ENCODE measurements at places on chromosomes 5 and 9.

DNA sequence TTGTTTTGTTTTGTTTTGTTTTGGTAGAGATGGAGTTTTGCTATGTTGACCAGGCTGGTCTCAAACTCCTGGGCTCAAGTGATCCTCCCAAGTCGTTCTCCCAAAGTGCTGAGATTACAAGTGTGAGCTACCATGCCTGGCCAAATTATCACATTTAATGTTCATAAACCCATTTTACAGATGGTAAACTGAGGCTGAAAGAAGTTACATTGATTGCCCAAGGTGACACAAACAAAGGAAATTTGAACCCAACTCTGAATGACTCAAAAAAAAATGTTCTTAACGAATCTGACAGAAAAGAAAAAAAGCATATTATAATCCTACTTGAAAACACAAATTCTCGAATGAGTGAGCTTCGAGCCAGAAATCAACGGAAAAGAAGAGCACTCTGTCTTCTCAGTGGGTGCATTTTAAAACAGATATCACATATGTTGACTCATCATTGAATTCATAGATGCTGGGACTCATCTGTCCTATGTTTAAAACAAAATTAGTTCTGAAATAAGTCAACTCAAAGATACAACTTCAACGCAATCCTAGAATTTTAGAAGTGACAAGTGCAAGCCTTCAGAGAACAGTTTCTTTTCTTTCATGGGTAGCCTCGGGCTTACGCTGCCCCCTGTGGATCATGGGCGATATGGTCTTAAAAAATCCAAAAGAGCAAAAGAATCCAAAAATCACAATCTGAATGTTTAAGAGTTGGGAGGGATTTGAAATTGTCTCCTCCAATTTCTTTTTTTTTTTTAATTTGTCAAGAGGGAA, 28.4 kb downstream of the TIMD4 start:
- no peak for DNase-seq

DNA sequence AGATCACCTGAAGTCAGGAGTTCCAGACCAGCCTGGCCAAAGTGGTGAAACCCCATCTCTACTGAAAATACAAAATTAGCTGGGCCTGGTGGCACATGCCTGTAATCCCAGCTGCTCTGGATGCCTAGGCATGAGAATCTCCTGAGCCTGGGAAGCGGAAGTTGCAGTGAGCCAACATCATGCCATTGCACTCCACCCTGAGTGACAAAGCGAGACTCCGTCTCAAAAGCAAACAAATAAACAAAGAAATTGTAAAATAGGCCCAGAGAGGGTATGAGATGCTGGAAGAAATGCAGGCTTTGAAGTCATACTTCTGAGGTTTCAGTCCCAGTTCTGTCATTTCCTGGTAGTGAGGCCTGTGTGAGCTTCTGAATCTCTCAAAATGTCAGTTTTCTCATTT, 5.3 kb upstream of the ARHGEF37 start:
- no peak for DNase-seq

DNA sequence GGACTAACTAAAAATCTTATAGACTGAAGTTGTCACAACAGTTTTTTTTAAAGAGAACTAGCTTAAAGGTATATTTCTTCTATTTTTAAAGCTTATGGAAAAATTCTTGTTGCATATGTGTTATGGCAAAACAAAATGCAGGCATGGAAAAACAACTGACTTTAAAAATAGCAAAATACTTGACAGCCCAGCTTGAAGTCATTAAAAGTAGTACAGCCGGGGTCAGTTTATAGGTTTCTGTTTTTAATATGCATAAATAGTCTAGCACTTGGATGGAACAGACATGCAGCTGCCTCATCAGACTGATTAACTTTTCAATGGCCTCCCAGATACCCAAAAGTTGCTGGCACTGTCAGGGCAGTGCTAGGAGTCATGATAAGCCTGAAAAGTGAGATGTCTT, 22.3 kb upstream of the ARL15 start:
- DNase-seq, result no peak

GRCh38 chr9:16001856-16002255, 449.0 kb downstream of the CCDC171 start:
- DNase-seq, result no peak

- no peak for DNase-seq
Observed at GRCh38 chr5:154690488-154690887, 64.7 kb upstream of the LARP1 start.

DNA sequence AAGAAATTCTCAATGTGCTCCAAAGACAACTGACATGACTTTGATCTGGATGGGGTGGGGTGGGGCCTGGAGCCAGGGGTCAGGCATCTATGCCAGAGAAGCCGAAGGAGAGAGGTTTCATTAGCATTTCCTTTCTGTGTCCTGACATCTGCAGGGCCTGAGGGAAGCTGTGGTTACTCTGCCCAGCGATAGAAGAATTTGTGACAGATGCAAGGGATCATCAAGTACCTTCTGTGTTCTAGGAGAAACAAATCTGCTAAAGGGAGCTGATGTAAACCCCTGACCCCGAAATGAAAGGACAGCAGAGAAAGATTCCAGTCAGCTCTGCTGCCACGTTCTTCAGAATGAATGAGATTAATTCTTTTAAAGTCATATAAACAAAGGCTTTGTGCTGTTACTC, 335.7 kb downstream of the PRELID2 start:
- no peak for DNase-seq

DNA sequence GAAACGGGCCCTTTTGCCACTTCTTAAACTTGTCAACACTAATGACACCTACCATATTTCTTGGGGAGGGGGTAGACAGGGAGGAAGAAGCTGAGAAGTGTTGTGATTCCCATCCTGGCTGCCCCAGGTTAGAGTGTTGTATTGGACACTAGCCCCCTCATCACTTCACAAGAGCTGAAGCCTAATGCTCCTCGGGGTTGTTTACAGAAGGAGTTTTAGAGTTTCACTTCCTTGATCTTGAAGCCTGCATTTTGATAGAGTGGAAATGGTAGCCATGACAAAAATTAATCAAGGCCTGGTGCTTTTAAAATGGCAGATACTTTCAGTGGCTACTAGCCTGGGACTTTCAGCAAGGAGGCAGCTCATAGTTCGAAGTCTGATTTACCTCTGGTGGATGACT, 11.0 kb upstream of the FAM120AOS start:
- DNase-seq, result no peak

DNA sequence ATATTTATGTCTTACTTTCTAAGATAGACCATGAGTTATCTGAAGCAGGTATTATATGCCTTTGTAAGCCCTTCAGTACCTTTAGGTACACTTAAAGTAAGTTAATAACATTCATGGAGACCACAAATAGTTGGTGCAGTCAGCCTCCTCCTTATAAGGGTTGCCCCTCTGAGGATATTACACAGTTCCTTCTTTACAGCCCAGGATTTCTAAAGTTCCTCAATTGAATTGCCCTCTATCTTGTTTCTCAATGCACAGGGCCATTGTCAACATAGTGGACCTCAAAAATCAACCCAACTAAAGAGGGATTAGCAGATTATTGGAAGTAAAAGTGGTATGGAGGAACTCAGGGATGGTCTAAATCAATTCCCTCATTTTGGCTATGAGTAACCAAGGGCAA, 50.3 kb downstream of the HMHB1 start:
- no peak for DNase-seq

GRCh38 chr5:84478603-84479002, 93.9 kb upstream of the EDIL3 start:
- DNase-seq, result no peak

DNA sequence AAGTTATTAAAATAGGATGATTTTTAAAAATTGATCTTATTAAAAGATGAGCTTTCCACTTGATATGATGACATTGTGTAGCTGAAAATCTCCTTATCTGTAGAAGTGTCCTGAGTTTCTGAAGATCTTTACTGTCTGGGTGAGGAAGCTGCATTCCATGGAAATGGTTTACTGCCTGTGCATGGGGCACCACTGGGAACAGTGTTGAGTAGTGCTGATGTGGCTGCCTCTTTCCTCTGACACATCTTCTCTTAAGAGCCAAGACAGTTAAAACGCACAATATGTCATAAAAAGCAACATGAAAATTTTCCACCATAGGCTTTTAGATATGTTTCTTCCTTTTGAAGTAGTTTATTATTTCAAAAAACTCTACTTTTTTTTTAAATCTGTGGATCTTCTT, 24.6 kb downstream of the SECISBP2 start:
- DNase-seq, result no peak

- DNase-seq, result no peak
Observed at GRCh38 chr5:144582066-144582465, 411.4 kb downstream of the KCTD16 start.

DNA sequence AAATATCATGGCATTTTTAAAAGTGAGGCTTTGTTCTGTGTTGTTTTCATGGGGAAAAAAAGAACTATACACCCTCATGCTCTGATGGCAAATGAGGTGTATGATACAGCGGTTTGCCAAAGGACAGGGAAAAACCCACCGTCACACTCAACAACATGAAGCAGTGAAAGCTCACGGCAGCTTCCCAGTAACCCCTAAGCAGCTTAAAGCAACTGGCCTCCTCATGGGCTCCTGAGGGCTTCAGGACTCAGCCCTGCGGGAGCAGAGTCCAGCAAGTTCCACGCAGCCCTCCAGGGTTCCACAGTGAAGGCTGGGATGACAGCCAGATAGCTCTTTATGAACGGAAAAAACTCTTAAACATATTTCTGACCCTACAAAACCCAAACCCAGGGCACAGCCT, 12.9 kb downstream of the BARHL1 start:
- no peak for DNase-seq

- no peak for DNase-seq
Observed at GRCh38 chr9:68476847-68477246, 63.8 kb downstream of the TMEM252 start.

DNA sequence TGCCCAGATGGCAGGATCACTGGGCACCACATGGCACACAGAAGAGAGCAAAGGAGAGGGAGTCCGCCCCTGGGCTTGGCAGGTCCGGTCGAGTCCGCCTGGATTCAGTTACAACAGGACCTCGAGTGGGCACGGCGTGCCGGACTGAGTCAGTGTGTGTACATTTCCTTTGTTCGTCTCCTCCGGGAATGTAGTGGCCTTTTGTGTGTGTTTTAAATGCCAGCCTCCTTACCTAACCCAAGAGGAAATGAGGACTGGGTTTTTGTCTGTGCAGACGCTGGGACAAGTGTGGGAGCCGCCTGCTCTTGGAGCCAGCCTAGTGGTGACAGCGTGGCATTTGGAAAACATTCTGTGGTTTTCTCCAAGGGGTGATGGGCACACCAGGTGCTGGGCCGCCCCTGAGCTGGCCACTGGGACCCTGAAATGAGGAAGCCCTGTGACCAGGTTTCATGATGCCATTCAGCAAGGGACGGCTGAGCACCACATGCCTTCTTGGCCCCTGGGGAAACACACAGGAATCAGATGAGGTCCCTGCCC, 9.6 kb downstream of the NEK6 start:
- DNase-seq, result no peak

DNA sequence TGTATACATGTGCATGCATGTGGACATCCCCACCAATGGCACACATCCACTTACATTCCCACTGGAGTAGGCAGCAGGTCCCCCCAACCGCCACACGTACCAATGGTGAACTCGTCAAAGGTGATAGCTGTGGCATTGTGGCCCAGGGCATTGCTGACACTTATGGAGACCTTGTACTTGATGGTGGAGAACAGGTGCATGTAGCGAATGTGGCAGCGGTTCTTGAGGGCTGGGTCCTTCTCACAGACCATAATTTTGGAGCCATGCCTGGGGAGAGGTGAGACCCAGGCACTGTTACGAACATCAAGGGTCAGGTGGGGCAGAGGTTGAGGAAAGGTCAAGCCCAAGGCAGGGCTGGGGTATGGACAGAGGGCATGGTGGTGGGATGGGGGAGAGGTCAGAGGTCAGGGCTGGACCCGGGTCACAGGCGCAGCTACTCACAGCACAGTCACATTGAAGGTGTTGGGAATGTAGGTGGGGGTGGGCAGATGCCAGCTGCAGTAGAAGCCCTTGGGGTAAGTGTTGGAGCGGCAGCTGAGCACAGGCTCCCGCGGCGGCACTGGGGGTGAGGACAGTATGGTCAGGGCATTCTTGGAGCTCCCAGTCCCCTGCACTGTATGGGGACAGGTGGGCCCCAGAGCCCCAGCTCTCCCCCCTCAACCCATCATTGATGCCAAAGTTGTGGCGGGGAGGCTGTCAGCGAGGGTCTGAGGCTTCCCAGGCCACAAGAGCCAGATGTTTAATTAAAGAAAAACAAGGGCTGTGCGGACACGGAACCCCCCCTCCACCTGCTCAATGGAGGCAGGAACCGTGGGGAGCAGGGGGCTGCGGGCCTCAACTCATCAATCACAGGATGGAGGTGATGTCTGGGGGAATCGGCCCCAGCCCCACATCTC, 31.9 kb downstream of the CNTFR start:
- no peak for DNase-seq

DNA sequence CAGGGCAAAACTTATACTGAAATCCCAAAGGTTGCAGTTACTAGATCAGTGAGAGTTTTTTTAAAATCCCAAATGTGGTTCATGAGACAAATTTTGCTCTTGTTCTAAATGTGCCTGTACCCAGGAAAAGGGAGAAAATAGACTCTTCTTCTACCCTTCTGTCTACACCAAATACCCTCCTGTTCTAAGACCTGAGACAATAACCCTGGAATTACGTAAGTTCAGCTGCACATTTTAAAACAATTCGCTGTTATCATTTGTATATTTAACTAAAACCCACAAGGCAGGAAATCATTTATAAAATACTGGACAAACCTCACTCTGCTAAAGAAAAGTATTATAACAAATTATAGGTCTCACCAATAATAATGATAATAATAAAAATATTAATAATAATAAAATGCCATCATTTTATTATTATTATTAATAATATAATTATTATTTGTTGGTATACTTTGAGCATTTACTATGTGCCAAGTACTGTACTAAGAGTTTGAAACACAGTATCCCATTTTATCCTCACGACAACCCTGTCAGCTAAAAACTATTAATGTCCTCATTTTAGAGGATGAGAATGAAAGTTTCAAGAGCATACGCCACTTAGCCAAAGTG, 49.8 kb upstream of the AFAP1L1 start:
- no peak for DNase-seq

DNA sequence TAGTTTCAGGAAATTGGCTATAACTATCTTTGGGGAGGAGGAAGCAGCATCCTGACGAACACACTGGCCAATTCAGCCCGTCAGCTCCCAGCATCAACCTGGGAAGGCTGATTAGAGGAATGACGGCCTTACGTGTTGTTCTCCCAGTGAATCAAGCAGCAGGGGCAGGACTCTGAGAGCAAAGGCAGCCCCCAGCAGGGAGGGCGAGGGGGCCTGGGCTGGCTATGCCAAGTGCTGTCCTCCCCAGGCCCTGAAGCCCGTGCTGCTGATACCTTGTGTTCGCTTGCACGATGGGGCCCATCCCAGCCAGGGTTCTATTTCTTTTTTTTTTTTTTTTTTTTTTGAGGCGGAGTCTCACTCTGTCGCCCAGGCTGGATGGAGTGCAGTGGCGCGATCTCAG, 254.1 kb downstream of the FSTL4 start:
- no peak for DNase-seq

All from stimulated activated CD8-positive, alpha-beta memory T cell treated with anti-CD3 and anti-CD28 coated beads, Interleukin-4, amount 100 ng/mL, for 1 hour (primary cell).